HEK293T (cell line): ENCODE measurements at places on chromosomes 7 and 10.
A peak's percentile ranks its signal among the peaks of the same experiment; 100 is the strongest.

- DNase-seq = no peak
Observed at GRCh38 chr7:148915211-148915610, 31.1 kb upstream of the EZH2 start.

DNA sequence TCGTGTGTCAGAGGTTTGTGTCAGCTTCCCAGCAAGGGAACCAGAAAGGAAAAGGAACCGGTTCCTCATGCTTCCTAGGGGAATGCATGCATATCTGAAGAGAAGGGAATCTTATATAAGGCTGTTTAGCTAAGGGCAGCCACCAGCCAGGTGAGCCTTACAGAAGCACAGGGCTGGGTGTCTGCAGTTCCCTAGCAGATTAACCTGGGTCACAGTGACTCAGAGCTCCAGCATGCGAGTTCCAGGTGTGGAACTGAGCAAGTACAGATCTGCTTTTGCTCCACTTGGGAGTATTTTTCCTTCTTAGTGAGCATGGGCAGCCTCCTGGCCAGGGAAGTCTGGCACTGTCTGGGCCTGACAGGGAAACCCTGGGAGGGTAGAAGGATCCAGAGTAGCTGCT lies 957 bp upstream of the ANKRD2 start:
- DNase-seq = no peak

DNA sequence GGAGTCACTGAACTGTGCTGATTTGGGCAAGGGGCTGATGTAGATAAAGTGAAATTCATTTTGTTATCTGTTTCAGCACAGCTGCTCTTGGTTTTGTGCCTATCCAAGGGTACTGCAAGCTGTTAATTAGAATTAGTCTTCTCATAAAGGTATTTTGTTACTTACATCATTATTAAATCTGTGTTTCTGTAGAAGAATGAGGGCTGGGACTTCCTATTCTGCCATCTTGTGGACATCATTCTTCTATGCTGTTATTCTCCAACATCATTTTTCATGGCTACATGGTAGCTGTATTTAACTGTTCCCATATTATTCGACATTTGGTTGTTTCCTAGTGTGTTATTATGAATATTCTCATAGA lies 76.2 kb upstream of the CCDC71L start:
- DNase-seq = no peak

DNA sequence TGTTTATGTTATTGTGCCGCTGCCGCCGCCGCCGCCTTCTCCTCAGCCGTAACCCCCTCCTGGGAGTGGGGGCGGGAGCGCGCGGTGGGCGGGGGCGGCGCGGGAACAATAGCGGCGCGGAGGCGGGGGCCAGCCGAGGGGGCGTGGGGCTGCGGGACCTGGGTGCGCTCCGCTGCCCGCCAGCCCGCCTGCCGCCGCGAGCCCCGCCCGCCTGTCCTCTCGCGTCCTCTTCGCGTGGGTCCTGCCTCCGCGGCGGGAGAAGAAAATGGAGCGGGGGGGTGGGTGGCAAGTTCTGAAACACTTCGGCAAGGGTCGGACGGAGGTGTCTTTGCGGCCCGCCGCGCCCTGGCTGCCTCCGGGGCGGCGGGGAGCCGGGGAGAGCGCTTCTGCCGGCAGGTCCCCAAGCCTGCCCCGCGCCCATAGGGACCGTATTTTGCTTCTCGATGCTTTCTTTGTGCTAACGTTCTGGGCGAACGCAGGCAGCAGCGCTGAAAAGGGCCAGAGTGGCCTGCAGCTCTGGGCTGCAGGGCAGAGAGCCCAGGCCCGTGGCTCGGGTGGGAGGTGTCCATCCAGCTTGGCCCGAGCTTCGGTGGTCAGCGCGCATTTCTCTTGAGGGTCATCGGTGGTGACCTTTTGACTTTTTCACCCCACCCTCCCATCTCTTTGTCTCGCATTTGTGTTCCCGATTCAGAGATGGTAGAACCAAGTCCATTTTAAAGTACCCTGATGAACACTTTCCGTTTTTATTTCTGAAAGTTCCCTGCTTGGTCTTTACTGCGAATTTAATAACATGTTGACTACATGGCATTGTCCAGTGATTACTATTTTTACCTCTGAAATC lies 613 bp downstream of the MAPK8 start:
- DNase-seq = peak; percentile 68

GRCh38 chr7:41890631-41891274 lies 187.9 kb upstream of the INHBA start:
- no peak for DNase-seq

DNA sequence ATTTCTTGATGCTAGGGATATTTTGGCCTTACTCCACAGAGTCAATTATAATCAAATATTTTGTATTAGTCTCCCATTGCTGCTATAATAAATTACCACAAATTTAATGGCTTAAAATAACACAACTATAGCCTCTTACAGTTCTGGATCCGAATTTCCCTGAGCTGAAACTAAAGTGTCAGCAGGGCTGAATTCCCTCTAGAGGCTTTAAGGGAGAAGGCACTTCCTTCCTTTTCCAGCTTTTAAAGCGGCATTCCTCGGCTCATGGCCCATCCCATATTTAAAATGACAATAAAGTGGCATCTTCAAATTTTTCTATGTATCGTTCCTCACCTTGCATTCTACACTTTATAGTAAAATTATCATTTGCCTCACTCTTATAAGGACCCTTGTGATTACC lies 421.4 kb upstream of the ZWINT start:
- no peak for DNase-seq

GRCh38 chr7:98398567-98399372 lies 2.1 kb downstream of the BAIAP2L1 start:
- no peak for DNase-seq

DNA sequence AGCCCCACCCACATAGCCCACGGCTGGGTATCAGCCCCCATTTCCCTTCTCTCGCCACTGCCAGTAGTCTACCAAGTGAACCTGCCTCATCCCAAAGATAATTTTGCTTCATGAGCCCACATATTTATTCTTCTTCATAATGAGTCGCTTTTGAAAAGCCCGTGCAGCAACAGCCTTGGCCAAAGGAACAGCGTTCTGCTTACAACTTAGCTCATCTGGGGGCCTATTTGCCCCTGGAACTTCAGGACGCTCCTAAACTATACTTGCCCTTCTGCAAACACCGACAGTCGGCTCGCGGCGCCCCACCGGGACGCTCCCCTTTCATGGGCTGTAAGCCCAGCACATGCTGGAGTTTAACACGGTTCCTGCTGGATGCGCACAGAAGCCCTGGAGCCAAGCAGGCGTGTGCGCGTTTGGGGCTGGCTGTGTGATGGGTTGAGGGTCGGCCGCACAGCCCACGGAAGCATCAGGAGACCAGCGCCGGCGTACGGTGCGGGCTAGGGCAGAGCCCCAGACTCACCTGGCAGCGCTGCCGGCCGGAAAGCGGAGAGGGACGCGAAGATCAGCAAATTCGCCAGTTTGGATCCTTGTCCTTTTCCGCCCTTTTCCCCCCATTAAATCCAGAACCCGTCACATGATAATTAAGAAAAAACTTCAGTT lies 370 bp downstream of the TMEM60 start:
- peak; percentile 50 for DNase-seq

DNA sequence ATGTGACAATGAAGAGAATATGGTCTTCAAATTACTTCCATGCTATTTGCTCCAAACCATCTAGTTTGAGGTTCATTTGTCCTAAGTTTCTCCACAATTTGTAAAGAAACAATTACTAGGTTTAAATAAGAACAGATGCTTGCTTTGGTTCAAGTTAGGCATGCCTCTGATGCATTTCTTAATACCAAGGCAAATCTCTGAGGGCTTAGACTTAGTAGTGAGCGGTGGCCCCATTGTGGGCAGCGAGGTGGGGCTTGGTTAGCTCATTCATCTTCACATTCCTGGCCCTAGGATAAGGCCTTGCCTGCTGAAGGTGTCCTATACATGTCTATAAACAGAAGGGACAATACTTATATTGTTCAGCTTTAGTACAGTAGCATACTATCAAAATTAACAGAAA lies 52.4 kb upstream of the RHEB start:
- no peak for DNase-seq
